GM19239 (cell line): ENCODE measurements at places on chromosomes 12 and 14.

- no peak for DNase-seq
Observed at GRCh38 chr12:106427917-106428316, 70.4 kb downstream of the POLR3B start.

- no peak for DNase-seq
Observed at GRCh38 chr14:63730659-63731058, 2.8 kb upstream of the SGPP1 start.

GRCh38 chr12:71183846-71184245 is 26.0 kb upstream of the TSPAN8 start:
- DNase-seq: no peak

DNA sequence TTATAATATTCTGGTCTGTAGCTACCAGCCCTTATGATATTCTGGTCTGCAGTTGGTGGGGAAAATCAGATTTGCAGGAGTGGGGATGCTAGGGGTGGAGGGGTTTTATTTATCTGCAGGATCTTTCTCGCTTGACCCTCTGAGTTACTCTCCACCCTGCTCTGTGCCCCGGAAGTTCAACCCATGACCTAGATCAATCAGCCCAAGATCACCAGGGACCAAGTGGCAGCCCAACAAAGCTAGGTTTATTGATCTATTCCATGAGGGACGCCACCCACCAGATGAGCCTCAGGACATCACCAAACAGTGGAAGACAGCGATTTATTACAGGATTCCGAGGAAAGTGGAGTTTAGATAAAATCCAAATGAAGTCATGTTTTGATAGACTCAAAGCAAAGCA is 25.8 kb upstream of the C12orf76 start:
- DNase-seq: no peak

GRCh38 chr14:48963231-48963790 is 622.9 kb downstream of the RPS29 start:
- DNase-seq: no peak

DNA sequence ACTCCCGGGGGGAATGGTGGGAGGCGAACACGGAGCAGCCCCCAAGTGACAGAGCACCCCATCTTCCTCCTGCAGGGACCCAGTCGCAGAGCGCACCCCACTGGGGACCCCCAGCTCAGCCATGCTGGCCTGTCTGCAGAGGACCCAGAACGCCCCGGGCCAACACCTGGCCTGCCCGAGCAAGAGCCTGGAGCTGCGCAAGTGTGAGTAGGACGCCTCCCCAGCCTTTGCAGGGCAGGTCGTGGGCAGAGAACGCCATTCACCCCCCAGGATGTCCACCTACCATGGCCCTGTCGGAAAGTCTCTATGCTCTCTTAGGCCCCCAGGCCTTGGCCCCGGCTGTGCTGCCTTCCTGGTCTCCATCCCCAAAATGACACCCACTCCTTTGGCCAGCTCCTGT is 30.4 kb downstream of the FAM222A start:
- DNase-seq: no peak

- DNase-seq: no peak
Observed at GRCh38 chr14:84420221-84420620, 1109.7 kb upstream of the FLRT2 start.

DNA sequence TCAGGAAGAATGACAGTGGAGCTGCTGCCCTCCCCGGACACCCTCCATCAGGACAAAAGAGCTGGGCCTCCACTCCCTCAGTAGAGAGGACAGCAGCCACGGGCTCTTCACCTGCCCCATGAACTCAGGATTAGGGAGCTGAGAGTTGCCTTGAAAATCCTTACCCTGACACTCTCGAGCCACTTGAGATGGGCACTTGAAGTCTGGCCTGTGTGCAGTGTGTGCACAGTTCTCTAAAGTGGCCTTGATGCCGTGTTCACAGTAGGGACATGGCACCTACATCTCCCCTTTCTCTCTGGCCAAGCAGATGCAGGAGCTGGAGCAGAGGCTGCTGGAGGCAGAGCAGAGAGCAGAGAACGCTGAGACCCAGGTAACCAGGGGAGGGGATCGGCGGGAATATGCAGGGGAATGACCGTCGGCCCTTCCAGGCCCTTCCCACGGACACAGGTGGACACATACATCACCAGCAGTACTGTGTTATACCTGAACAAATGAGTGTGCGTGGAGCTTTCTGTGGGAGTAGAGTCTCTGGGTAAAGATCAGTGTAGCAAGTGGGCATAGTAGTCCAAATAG is 22.5 kb downstream of the PLEKHH1 start:
- DNase-seq: no peak

GRCh38 chr12:108964371-108965352 is 56.2 kb downstream of the SVOP start:
- DNase-seq: no peak

DNA sequence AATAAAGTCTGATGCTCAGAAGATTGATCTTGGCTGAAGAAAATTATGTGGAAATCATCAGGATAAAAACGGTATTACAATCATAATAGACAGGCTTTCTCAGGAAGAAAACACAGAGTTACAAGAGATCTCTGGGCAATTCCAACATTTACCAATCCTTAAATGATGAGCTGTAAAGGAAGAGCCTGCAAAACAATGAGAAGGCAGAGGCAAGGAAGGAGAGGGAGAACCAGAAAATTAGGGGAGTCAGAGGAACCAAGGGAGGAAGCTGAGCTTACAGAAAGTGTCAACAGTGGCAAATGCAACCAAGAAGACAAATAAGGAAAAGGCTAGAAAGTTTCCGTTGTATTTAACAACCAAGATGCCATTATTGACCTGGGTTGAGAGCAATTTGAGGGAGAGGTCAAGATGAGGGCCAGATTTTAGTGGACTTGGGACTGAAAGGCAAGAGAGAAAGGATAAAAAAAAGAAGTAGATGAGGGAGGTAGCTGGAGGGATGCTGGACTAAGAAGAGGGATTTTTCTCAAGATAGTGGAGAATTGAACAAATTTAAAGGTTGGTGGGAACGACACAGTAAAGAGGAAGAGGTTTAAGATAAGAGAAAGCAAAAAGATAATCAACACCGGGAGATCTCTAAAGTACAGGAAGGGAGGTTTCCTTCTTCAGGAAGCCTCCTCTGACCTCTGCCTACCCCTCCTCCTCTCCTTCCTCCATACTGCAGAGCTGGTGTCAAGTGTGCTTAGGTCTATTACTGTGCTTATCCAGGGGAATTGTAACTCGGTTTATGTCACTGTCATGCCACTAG is 116.9 kb downstream of the DUSP6 start:
- no peak for DNase-seq

GRCh38 chr14:49584058-49584457 is 2.1 kb downstream of the RPS29 start:
- no peak for DNase-seq
